ENCODE measurements at places on chromosomes 3 and 15. TPM values are rescaled to one million over a fixed set of nuclear protein-coding genes. Genes with fewer than 3 reads are reported as not detected.

DNA sequence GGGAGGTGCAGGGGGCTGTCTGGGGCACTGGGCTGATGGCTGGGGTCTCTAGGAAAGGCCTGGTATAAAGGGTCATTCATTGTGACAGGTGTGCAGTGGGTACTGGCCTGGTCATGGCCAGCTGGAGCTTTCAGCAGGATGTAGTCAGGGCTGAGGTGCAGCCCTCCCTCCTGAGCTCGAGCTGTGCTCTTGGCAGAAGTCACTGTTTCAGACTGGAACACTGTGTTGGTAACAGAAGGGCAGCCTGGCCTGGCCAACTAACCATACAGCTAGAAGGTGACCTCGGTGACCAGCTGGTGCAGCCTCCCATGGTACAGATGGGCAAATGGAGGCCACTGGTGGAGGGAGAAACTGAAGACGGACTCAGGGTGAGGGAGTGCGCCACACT is 34.4 kb upstream of the LCTL start:
- no peak for DNase-seq

DNA sequence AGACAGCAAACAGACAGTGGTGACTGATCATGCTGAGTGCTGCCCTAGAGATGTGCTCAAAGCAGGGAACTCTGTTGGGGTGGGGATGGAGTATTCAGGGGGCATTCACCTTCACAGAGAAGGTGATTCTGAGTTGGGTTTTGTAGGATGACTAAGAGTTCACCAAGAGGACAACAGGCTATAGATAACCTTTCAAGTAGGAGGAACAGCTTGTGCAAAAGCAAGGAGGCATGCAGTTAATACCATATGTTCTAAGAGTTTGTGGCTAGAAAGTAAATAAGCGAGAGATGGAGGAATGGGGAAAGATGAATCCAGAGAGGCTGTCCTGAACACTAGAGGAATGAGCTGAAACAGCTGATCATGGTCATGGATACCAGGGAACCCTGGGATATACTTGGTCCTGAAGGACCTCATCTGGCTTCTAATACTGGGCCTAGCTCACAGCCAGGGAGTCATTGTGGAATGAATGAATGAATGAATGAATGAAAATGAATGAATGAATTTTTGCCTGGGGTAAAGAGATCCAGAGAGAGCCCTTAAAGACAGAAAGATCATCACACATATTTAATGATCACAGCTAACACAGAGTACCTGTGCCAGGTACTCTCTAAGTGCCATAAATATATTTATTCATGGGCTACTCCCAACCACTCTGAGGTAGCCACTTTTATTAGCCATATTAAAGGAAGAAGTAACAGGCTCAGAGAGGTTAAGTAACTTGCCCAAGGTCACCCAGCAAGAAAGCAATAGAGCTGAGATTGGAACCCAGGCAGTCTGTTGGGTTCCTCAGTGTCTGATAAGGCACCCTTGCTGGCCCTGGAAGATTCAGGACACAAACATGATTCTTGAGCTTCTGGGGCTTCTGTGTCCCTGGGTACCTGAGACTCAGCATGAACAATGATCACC is 22.0 kb downstream of the SMAD6 start:
- DNase-seq, result no peak

DNA sequence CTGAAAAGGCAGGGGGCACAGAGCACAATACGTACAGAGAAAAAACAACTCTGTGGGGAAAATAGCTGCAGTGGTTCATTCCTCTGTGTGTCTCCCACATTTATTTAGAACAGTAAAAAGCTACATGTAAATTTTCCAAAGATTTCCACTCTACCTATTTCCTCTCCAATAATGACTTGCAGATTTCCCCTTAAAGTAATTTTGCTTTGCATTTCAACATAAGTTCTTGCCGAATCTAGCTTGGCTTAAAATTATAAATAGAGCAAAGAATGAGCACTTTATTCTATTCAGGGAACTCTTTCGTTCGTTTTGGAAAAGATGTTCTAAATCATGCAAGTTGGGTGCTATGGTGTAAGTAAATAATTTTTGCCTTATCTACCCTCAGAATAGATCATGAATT is 58.2 kb upstream of the NR2E3 start:
- no peak for DNase-seq

DNA sequence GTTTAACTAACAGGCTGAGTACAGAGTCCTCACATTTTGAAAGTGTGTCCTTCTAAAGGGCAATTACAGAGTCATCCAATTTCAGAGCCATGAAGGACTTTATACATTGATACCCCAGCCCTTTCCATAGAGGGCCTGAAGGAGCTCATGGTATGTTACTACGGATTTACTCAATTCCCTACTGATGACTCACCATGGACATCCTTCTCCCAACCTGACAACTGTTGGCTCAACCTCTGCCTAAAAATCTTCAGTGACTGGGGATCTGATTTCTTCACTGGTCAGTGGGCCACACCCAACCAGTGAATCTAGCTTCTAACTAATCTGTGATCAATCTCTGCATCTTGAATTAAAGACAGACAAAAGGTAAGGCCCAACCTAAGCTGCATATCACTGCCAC is 963.4 kb upstream of the CFAP20DC start:
- no peak for DNase-seq

GRCh38 chr3:55185380-55185779 is 257.5 kb upstream of the LRTM1 start:
- no peak for DNase-seq

DNA sequence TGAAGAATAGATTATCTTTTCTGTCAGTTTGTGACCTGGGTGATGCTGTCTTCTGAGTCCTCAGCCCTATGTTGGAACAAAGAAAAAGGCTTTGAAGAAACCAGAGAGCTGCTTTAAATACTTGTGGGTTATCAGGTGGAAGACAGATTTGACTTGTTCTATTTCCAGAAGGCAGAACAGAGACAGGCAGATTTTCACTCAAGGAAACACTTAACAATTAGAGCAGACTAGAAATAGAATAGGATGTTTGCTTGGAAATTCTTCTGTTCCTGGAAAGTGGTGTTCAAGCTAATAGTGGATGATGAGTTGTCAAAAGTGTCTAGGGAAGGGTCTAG is 219.4 kb downstream of the UBE2E2 start:
- peak; percentile 41 for DNase-seq

DNA sequence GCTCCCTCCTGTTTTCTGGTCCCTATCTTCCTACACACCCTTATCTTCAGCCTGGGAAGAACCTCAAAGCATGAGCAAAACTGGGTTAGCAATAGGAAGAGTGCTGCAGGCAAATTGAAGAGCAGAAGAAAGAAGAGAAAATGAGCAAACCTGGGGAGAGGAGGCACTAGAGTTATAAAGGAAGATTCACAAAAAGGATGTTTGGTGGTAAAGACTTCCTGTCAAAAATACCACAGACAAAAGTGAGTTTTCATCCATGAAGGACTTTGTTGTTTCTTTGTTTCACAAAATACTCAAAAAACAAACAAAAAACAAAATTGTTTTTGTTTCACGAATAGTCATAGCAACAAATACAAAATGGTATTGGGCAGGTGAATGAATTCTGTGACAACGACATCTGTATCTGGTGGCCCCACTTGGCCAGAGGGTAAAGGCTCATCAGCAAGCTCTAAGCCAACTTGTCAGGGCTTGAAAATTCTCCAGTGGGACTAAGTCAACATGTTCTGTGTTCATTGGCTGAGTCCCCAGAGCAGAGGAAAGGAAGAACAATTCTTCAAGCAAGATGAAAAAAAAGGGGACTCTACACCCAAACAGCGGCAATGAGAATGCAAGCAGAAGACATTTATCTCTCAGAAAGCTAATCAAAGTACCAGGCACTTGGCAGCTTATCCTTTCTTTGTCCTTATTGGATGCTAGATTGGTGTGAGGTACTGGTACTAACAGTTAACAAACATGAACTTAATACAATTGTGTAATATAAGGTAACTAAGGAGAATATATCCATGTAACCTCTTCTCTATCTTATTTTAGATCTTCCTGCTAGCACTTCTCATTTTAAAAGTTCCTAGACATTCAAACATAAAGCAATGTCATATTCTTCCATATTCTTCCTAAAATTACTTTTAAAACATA is 9.7 kb downstream of the ATP8B4 start:
- DNase-seq, result no peak

DNA sequence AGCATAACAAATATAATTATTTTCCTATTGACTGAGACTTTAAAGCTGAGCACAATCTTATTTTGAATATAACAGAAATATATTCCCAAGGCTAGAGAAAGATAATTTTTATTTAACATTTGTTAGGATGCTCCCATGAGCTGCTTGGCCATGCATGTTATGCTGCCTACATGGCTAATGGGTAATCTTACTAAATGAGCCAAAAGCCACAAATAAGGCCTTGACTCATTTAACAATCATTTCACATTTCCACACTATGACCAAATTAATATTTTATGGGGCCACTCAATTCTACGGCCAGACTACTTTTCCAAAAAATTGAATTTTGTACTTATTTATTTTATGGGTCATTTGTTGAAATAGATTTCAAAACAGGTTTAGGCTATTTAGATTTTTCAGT is 141.7 kb downstream of the MEIS2 start:
- DNase-seq, result no peak

DNA sequence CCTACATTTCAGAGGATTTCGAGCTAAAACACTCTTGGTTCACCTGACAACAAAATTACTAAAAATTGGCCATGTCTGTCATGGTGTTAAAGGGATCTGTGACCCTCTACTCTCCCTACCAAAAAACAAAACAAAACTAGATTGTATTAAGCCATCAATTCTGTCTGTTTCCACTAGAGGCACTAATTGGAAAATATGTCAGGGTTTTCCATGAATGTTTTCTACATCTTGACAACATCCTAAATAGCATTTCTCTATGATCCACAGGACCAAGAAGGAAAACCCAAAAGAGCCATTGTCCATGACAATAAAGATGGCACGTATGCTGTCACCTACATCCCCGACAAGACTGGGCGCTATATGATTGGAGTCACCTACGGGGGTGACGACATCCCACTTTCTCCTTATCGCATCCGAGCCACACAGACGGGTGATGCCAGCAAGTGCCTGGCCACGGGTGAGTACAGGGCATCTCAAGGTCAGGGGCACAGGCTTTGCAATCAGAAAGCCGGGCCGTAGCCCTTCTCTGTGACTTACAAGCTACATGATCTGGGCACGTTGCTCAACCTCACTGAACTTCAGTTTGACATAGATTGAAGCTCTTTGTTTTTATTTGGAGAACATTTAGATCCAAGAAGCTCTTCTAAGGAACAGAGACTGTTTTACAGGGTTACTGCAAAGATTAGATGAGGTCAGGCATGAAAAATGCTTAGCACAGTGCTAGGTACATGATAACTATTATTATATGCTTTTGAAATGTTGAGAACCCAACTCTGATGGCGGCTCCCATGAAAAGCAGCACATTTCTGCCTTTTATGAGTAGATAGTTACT is 74.8 kb downstream of the DNASE1L3 start:
- DNase-seq, result no peak

DNA sequence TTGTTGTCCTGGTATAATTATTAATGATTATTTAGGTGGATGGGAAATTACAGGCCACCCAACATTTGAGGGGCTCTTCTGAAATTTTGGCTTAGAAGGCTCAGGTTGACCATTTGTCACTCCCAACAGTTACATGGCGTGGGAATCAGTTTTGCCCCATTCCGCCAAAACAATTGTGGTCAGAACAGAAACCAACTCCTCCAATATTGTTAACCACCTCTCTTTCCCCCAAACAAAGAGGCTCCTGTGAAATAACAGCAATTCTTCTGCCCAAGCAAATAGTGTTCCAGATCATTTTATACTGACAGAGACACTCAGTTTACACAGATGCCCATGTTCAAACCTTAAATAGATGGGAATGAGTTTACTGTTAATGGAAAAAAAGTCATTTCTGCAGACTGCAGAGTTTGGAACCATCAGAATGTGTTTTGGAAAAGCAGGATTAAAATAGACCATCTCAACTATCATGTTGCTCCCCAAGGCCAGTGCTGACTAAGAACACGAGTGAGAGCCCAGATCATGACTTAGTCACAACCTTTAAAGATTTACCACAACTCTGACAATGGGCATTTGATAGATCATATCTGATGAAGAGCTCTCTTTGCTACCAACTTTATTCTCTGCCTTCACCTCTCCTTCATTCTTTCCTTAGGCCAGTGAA is 102.1 kb downstream of the DUT start:
- no peak for DNase-seq

DNA sequence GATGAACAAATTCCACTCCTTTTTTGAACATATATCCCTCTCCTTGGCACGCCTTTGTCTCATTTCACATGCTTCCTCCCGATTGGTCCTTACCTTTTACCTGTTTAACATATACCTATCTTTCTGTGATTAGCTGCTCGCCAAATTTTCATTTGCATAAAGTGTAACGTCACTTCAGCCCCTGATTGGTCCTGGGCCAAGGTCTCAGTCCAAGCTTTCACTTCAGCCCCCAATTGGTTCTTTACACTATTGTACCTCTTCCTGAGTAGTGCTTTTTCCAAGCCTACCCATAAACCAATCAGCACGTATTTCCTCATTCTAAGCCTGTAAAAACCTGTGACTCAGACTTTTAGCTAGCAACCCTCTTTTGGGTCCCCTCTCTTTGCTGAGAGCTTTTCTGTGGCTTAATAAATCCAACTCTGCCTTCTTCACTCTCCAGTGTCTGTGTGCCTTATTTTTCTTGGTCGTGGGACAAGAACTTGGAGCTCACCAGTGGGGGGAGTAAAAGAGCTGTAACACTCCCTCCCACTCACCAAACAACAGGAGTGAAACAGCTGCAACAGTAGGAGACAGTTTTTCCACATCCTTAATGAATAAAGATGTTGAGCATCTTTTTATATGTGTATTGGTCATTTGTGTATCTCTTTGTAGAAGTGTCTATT is 584 bp upstream of the XCR1 start:
- peak; percentile 13 for DNase-seq

- no peak for DNase-seq
These were observed 64.5 kb downstream of the MITF start for GRCh38 chr3:69803681-69804270.

- DNase-seq, result no peak
These were observed 12.1 kb downstream of the HEMK1 start for GRCh38 chr3:50581459-50581842.

DNA sequence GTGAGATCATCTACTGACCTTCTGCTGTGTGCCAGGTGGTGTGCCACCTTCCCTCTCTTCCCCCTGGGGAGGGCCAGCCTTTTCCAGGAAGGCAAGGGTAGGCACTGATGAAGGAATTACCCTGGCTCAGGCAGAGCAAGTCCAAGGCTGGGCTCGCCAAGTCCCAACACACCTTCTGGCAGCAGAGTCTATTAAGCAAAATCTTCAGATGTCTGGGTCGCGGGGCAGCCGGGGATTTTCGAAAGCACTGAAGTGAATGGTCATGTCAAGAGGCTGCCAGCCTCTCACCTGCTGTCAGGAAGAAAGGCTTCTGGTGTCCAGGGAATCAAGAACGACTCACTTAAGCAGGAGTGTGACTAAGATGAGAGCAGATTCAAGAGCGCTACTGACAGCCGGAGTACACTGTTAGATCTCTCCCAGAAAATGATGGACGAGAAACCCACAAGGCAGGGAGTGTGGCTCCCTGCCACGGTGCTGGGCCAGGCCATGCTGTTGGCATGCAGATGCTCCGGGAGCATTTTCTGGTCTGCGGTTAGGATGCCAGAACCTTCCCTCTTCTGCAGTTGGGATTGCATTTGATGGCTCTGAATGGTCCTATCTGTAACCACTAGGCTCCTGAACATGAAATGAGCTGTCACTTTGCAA is 479.8 kb downstream of the SHQ1 start:
- DNase-seq, result no peak

ABHD14A gene
- total RNA-seq, result 8.9 TPM

DNASE1L3 gene
- 1.3 TPM for total RNA-seq

CD200R1 gene
- 0.17 TPM for total RNA-seq

TIMP4 gene
- total RNA-seq, result not detected

All from OCI-LY7 (cell line).